ENCODE measurements at places on chromosomes 4 and X.

- DNase-seq: peak; percentile 38
Observed at GRCh38 chr4:64158648-64159326, 250.5 kb downstream of the TECRL start.

- no peak for DNase-seq
Observed at GRCh38 chr4:7252510-7253340, 60.4 kb downstream of the SORCS2 start.

- DNase-seq: no peak
Observed at GRCh38 chr4:142331132-142331531, 515.0 kb downstream of the INPP4B start.

GRCh38 chr4:2731907-2732317, 24.2 kb downstream of the TNIP2 start:
- no peak for DNase-seq

GRCh38 chr4:151469970-151470369, 61.0 kb downstream of the FHIP1A start:
- DNase-seq: no peak

GRCh38 chr4:66032571-66032970, 362.3 kb upstream of the EPHA5 start:
- DNase-seq: no peak

DNA sequence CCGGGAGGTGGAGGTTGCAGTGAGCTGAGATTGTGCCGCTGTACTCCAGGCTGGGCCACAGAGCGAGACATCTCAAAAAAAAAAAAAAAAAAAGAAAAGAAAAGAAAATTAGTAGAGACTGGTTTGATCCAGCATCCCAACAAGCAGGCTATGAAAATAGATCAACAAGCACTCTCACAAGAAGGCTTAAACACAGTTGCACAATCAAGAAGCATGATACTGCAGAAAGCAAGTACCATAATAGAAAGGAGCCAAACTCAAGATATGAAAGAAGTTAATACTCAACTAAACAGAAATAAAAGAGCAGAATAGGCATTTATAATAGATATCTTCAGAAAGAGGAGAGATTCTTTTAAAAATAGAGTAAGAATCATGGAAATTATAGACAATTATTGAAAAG, 10.6 kb downstream of the TLR6 start:
- DNase-seq: no peak

DNA sequence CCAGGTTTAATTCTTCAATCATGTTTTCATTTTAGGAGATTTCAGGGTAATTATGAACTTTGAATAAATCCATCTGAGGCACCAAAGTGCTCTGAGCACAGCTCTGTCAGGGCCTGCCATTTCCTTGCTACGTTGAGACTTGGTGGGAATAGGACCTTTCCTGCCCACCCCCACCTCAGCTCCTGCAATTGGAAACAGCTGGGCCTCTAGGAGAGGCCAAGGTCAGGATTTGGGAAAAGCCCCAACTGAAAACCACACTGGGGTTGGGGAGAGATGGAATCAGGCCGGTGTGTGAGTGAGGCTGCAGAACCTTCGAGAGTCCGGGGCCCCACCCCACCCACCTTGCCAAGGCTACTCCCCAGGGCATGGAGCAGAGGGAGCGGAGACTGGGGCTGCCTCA, 212.7 kb upstream of the BCOR start:
- DNase-seq: no peak

DNA sequence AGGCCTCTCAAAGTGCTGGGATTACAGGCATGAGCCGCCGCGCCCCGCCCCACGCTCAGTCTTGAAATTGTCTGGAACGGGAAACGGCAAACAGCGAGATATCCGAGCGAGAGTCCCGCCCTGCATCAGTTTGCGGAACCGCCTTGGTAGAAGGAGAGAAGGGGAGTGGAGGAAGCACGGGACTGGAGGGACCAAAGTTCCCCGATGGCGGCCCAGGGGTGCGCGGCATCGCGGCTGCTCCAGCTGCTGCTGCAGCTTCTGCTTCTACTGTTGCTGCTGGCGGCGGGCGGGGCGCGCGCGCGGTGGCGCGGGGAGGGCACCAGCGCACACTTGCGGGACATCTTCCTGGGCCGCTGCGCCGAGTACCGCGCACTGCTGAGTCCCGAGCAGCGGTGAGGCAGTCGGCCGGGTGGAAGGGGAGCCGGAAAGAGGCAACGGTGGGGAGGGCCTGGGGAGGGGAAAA, at the start of gene BST1:
BST1 (plus strand) TSS at position 125 of the 463 bp plus-strand sequence; CDS start at position 205, 80 bp downstream.
- DNase-seq: no peak

DNA sequence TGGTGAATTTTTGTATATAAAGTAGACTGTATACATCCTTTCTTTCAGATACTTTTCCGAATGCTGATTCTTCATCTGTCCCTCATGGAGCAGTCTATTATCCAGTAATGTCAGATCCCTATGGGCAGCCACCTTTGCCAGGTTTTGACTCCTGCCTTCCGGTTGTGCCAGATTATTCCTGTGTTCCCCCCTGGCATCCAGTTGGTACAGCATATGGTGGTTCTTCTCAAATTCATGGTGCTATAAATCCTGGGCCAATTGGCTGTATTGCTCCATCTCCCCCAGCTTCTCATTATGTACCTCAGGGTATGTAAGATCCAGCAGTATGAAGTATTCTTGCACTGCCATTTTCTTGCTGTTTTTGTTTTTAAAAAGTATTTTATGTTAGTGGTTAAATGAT, 78.7 kb downstream of the ALG13 start:
- peak; percentile 51 for DNase-seq

- DNase-seq: no peak
Observed at GRCh38 chr4:104500442-104500841, 5.7 kb upstream of the CXXC4 start.

- DNase-seq: no peak
Observed at GRCh38 chr4:152073351-152074087, 312.7 kb upstream of the GATB start.

DNA sequence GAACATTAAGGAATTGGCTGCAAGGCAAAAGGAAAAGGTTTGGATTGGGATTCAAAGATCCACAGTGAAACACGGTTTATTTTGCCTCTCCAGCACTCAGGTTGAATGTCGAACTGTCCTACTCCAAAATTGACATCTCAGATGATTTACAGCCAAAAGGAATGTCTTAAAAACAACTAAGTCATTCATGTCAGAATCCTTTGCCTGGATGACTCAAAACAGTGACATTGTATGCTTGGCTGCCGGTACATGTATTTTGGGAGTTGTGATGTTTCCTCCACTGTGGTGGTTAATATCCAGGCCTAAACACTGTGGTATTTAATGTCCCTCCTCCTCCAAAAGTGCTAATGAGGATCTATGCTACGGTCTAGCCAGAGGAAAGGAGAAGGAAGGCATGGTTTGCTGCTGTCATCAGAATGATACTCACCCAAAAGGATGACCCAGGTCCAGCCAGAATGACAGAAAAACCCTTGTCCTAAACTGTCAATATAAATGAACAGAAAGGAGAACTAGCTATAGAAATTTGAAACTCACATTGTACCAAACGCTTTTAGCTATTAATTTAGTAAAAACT, 20.9 kb downstream of the PGM2 start:
- no peak for DNase-seq

Data from cerebellum (tissue), 4 donors.